ENCODE measurements at places on chromosomes 6 and 20.

GRCh38 chr6:163626073-163626867 lies 211.8 kb downstream of the QKI start:
- DNase-seq = no peak

DNA sequence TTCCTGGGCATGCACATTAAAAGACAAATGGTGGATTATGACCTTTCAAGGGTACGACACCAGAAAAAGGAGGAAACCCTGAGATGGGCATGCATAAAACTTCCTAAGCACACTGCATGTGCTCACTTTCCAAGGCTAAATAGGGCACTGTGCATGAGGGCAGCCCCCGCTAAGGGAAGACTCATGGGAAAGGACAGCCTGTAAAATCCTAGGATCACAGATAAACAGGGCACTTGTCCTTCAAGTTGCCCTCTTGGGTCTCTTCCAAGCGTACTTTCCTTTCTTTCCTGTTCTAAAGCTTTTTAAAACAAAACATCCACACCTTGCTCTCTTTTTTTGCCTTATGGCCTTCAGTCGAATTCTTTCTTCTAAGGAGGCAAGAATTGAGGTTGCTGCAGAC lies 106.5 kb upstream of the SYNCRIP start:
- DNase-seq = no peak

DNA sequence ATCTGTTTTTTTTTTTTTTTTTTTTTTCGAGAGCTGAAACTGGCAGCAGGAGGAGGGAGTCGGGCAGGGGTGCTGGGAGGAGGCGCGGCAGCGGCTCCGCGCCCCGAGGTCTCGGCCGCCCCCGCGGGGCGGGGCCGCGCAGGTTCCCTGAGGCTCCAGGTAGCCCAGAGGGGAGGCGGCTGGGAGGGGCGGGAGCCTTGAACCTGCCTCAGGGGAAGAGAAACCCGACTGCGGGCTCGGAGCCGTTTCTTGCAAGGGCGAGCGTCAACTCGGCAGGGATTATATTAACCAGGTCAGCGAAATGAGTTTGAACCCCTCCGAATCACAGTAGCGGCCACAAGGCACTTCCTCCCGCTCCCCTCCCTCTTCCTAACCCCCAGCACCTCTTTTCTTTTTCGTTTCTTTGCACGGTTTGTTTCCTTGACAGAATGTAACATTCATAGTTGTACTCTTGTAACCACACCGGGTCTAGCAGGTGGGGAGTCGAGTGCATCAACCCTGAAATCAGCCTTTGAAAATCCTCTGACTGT lies 2.0 kb downstream of the MYB start:
- DNase-seq = peak; percentile 68

- DNase-seq = no peak
Measured at GRCh38 chr6:33634946-33635345, 13.8 kb downstream of the ITPR3 start.

DNA sequence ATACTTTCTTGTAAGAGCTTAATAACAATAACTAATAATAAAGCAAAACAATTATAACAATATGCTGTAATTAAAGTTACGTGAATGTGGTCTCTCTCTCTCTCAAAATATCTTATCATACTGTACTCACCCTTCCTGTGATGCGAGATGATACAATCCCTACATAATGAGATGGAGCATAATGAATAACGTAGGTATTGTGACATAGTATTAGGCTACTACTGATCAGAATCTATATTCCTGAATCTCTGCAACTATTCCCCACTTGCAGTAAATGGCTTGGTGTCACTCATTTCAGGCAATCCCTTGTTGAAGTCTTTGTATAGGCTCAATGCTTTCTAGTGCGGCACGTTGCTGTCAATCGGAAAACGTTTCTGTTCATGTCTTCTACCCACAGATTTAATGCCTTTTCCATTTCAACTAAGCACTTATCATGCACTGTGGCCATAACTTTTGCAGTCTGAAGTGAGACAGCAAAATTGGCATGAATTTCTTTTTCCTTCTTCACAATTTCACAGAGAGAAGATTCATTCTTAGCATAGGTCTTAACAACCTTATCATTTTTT lies 32.3 kb downstream of the MOXD1 start:
- no peak for DNase-seq

GRCh38 chr6:105313211-105313610 lies 89.7 kb downstream of the PREP start:
- no peak for DNase-seq

- no peak for DNase-seq
Measured at GRCh38 chr6:82951389-82951788, 114.3 kb downstream of the UBE3D start.

DNA sequence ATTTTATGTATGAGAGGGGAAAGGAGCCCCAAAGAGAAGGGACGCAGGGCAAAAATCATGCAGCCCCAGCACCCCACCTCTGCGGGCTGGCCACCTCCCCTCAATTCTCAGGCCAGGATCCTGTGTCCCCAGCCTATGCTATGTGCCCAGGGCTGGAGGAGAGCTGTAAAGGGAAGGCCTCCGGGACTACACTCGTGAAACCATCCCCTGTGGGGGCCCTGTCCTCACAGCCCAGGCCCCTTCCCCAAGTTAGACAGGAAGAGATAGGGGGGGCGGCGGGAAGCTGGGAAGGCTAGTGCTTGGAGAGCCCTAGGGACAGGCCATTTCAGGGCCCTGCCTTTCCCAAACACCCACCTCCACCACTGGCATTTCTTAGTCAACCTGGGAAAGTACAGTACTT lies 1.4 kb upstream of the COL11A2 start:
- no peak for DNase-seq

- DNase-seq = no peak
Measured at GRCh38 chr6:91029211-91029610, 442.3 kb upstream of the MAP3K7 start.

- DNase-seq = no peak
Measured at GRCh38 chr6:52566853-52567279, 10.0 kb downstream of the TRAM2 start.

DNA sequence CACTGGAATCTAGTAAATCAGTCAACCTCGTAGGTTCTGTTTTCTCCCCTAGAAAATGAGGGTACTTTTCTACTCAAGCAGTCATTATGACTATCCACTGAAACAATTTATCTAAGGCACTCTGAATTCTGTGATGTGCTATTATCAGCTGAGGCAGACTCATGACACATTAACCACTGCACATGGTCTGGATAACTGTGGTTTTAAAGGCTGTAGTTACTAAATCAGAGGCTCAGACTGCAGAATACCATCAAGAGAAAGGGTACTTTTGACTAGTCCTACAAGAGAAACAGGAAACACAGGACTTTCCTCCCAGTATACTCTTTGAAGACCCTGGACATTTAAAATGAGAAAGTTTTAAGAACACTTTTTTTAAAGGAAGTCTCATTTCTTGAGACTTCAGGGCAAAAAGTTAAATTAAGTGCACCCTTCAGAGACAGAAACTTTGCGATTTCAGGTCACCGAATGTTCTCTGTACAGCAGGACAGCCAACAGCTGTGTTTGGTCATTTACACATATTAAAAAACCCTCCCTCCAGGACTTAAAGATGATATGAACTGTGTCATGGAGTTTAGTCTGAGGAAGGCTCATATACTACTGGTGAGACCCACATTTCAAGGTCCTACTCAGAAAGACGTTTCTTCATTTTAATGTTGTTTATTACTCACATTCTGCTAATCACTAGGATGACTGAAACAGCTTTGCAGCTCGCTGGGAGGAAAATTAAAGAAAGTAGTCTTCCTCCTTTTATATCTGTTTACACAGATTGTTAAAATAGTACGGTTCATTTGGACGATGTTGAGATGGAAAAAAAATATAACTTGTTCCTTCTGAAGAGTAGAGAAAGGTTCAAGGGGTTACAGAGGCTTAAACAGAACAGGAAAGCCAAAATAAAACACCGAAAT lies 19.9 kb downstream of the ATXN1 start:
- no peak for DNase-seq

- DNase-seq = no peak
Measured at GRCh38 chr6:123503619-123504018, 133.1 kb downstream of the TRDN start.

DNA sequence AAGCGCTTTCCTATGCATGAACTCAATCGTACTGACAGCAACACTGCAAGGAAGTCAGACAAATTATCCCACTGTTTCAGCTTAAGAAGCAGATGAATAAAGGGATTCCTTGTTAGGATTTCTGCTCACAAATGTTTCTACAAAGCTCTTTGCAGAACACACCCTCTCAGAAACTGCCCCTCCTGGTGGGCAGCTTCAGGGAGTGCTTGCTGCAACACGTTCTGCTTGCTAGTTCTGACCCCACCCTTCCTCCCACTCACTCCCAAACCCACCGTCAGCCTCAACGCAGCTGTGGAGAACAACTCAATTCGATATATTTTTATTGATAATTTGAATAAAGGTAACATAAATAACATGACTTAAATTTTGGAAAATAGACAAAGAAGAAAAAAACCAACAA lies 250.8 kb upstream of the PRDM1 start:
- no peak for DNase-seq

DNA sequence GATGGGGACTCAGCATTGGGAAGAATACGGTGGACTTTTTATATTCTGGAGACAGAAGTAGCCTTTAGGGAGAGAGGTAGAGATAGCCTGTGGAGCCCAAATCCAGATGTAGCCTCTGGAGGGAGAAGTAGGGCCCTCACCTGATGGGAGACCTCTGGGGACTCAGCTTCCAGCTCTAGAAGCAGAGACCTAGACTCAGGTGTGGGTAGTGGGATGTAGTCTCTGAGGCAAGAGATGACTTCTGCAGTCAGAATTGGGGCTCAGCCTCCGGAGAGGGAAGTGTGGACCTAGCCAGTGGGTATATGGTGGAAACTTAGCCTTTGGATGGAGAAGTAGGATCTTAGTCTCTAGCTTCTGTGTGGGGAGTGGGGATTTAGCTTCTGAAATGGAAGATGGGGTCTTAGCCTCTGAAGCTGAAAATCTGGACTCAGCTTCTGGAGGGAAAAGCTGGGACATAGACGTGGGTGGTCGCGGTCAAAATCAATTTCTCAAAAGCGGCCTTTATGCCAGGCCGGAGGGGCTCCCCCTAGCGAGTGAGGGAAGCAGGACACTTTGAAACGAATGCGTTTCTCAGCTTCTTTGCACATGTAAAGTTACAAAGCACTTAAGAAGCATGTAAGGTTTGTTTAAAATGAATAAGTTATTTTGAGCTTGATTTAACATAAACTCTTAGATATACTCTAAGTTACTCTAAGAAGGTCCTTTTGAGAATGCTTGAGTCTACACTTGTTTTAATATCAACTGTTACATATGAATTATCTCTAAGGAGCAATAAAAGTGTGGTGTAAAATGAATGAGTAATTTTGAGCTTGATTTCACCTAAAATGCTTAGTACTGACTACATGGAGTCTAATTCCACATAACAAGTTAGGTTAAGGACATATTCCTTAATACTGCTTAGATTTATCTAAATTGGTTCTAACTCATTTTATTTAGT lies 12.9 kb upstream of the ZNF343 start:
- peak; percentile 57 for DNase-seq

GRCh38 chr6:150093397-150093796 lies 24.5 kb upstream of the ULBP3 start:
- no peak for DNase-seq

GRCh38 chr6:144912474-144912873 lies 627.3 kb downstream of the UTRN start:
- no peak for DNase-seq

DNA sequence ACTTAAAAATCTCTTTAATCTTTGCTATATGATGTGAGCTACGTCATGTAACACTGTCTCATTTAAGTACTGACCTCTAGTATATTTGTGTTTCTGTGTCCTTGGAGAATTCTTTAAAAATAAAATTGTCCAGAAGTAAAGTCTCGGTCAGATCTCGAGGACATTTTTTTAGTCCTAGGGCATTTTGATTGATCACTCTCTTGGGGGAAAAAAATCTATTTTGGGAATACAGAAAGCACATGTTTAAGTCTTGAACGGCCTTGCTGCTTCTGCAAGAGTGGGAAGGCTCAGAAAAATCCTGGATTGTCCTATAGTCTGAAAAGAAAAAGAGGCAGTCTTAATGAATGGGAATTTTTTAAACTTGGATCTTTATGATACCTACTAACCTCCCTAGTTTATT lies 234.3 kb downstream of the UTRN start:
- no peak for DNase-seq

DNA sequence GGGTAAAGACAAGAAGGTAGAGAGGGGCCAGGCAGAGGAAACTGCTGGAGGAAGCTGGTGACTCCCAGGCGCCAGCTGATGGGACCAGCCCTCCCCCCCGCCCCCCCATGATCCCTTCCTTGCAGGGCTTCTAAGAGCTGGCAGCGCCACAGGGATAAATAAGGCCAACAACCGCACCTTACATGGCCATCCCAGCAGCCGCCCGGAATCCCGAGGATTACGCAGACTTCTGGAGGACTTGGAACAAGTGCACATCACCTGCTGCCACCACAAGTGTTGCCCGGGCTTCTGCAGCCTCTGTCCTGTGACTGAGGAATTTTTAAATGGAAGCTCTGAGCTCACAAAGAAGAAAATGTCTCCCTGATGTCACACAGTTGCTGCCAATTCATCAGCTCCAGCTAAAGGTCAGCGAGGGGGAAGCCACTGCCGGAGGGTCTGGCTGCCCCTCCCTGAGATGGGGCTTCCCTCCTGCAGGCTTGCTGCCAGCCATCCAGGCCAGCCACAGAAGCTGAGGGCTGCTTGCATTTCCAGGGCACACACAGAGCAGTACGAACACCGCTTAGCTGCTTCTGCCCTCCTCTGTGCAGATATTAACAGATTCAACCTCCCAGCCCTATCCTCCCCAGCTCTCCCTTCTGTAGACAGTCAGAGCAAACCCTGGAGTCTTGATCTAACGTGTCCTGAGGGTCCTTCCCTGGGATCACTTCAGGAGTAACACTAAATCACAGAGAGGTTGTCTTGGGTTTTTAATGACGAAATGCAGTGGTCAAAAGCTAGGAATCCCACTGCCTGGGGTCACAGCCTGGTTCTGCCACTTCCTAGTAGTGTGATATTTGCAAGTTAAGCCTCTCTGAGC lies 38.6 kb upstream of the PIM1 start:
- DNase-seq = no peak

GRCh38 chr20:16801919-16802651 lies 53.9 kb downstream of the OTOR start:
- DNase-seq = peak; percentile 56

GRCh38 chr20:2023151-2023550 lies 29.3 kb upstream of the PDYN start:
- no peak for DNase-seq

- no peak for DNase-seq
Measured at GRCh38 chr6:157079771-157080170, 243.5 kb downstream of the TMEM242 start.

DNA sequence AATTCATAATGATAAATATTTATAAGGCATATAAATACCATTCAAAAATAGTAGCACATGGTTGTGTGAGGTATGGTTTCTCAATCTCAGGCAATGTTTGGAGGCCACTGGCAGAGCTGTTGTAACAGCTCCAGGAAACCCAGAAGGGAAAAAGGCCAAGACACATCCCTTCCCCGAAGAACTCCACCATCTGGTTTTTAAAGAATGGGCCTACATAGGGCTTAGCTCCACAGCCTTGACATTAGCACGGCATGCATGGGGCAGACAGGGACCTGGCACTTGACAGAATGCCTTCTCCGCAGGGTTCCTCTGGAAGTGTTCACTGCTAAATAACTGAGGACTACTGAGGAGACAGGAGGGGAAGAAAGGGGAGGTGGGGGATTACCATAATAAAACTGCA lies 16.1 kb upstream of the FOXO3 start:
- DNase-seq = no peak

- DNase-seq = no peak
Measured at GRCh38 chr6:36725581-36725980, 28.0 kb downstream of the RAB44 start.

All from activated CD4-positive, CD25-positive, alpha-beta regulatory T cell treated with anti-CD3 and anti-CD28 coated beads, Interleukin-2, amount 50 U/mL, for 72 hours (primary cell).